ENCODE measurements at places on chromosomes 2 and 18.

DNA sequence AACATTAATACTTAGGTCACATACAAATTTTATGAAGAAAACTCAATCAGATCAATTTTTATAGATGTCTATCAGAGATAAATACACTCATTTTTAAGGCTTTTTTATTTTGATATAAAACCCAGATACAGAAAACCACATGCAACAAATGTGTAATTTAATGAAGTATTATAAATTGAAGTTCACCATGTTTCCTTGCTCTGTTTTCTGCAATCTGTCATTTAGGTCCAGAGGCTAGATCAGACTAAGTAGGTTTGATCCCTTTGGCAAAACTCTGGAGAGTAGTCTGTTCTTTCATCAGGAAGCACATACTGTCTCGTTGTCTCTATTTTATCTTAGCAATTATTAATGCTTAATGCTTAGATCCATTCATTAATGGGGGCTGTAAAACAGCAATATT lies 841.6 kb downstream of the MBD2 start:
- no peak for DNase-seq

DNA sequence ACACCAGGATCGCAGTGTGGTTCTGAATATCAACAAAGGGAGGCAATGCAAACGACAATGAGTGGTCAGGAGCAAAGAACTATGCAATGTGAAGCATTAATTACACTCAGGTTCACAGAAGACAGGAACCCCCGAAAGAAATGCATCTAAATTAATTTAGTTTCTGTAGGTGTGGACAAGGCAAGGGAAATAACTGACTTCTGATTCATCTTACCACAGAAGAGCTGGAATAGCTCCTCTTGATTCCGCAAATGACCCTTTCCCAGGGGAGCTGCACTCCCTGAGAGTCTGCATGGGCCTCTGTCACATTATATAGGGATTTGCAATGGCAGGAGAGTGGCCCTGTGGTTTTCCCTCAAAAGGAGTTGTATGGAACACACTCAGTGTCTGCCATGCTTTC lies 263.9 kb upstream of the APCDD1 start:
- DNase-seq = no peak

GRCh38 chr2:220296174-220296573 lies 668.7 kb downstream of the SLC4A3 start:
- DNase-seq = no peak

GRCh38 chr2:234313558-234313957 lies 183.3 kb downstream of the ARL4C start:
- DNase-seq = no peak

GRCh38 chr2:196242131-196242620 lies 70.8 kb upstream of the STK17B start:
- DNase-seq = no peak

DNA sequence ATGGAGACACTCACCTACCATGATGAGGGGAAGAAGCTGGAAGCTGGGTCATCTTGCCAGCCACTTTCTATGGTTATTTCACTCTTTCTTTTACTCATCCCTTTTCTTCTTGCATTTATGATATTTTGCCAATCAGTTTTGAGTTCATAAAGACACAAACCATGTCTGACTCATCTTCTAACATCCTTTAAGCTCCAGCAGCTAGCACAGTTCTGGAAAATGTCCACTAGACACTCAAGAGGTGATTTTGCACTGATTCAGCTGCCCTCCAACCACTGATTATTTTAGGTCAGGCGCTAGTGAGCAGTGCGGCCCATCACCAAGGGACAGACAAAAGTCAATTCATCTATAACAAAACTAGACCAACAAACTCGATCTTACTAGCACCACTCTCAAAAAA lies 537.1 kb upstream of the ID2 start:
- DNase-seq = no peak

DNA sequence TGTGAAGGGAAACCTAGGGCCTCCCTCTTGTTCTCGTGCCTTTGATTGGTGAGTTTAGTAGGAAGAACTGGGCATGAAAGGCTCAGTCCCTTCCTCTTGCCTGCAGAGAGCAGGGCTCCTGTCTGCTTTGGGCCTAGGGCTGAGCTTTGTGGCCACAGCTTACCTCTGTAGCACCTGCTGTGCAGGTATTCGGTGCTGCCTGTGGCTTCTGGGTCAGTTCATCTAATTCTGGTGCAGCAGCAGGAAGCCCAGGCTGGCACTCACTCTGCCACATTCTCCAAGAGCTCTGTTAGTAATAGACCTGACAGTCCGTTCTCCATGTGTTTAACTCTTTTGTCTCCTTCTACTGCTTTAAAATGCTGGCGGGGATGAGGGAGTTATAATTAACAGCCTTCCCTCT lies 96.5 kb downstream of the DLGAP1 start:
- DNase-seq = no peak

DNA sequence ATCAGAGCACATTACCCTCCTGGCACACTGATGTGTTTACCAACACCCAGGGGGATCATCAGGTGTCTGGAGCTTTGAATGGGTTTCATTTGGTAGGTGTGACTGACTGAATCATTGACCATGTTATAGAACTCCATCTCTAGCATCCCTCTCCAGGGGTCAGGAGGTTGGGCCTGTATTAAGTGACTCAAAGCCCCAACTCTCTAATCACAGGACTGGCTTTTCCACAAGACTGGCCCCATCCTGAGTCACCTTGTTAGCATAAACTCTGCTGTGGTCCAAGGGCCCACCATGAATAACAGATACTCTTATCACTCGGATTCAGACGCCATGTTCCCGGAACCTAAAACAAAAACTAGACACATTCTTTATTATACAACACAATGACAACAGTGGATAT lies 125.9 kb upstream of the NDUFV2 start:
- DNase-seq = no peak

DNA sequence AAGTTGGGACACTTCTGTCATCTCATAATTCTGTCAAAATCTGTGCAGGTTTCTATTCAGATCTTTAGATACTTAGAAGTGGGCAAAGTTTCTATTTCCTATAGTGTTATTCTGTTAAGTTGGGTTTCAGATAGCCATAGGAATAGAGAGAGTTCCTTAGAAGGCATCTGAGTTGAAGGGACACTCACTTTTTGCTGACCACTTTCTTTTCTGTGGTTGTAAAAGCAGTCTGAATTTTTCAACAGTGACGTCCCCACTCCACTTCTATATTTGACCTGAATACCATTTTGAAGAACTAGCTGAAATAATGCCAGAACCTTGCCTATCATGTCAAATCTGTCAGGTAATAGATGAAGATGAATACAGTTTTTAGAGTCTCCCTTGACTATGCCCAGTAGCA lies 267.3 kb downstream of the SPAG16 start:
- no peak for DNase-seq

GRCh38 chr2:234355808-234356365 lies 141.0 kb downstream of the ARL4C start:
- no peak for DNase-seq

DNA sequence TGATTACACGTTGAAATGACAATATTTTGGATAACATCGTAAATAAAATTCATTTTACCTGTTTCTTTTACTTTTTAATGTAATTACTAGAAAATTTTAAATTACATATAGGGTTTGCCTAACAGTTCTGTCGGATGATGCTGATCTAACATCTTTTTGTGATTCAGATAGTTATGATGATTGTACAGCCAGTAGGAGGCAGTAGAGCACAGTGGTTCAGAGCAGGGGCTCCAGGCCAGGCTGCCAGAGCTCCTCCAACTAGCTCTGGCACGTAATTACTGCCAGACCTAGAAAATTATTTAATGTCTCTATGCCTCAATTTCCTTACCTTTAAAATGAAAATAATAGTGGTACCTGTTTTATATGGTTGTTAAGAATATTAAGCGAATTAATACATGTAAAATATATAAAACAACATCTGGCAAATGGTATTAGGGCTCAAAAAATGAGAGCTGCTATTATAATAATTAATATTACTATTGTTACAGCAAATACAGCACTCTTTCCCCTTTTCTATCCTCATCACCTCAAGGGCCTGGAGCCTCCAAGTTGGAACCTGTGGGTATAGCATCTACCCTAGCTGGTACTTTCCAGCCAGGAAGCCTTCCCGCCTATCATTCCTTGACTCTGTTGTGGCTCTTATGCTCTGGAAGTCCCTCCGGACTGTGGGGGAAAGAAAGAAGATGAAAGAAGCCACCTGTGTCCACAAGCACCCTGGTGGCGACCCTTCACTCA lies 47.7 kb upstream of the PLA2R1 start:
- peak; percentile 32 for DNase-seq
